NCI-H774 (cell line): ENCODE measurements at places on chromosomes 12 and 14.

- DNase-seq, result no peak
Measured at GRCh38 chr12:84128117-84128991, 784.2 kb downstream of the SLC6A15 start.

DNA sequence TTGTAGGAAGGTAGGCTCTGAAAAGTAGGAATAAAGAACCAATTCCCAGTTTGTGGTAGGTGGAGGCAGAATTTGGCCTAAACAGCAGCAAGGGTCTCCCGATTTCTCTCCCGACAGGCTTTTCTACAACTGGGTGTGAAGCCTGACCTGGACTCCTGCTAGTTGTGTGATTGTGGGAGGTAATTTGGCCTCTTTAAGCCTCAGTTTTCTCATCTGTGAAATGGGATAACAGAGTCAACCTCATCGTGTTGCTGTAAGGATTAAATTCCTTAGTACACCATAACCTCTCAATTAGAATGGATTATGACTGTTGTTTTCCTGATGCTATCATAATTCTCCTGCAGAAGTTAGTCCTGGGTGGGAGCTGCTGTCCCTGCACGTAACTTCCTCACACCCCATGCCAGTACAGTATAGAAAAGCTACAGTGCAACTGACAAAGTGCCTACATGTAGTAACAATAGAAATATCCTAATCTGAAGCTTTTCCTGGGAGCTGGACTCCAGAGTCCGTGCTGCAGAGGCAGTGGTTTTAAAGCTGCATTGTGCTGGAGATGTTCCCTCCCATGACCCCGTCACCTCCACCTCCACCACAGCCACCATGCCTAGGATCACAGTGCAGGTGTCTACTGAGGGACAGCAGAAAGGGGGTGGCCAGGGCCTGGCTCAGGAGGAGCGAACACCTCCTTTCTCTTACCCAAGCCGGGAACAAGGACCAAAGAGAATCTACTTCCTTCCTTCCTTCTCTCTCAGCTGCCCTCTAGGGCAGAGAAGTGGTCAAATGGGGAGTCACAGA lies 76.5 kb downstream of the FBXL14 start:
- DNase-seq, result no peak

DNA sequence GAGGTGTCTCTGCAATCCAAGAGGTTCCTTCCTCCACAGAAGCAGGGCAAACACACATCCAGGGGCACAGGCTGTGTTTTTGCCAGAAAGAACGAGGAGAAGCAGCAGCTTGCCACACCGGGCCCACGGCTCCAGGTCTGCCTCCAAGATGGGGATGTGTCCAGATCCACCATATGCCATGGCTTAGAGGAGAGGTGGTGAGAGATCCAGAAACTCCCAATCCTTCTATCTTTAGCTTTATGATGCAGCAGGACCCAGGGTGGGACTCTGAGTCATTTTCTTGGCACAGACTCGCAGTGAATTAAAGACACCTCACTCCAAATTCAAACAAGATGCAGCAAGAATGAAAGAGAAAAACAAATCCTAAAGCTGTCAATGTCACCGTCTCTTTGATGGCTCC lies 481.4 kb upstream of the TMEM132C start:
- DNase-seq, result no peak

DNA sequence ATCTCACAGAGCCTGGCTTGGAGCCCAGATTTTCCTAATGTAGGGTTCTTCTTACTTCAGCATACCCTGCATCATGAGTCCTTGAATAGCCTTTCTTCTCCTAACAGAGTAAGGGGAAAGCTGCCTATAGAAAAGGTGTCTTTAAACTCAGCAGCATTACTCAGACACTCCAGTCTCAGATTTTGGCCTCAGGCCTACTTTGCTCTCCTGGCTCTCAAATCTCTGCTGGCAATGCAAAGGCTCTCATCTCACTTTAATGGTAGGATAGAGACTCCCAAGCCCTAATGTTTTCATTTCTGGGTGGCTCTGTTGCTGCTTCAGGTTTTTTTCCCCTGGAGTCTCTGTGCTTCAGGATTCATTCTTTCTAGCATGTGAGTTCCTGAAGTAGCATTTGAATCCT lies 9.1 kb upstream of the NKX2-8 start:
- DNase-seq, result no peak

GRCh38 chr14:93946104-93946503 lies 19.0 kb downstream of the FAM181A start:
- DNase-seq, result no peak

DNA sequence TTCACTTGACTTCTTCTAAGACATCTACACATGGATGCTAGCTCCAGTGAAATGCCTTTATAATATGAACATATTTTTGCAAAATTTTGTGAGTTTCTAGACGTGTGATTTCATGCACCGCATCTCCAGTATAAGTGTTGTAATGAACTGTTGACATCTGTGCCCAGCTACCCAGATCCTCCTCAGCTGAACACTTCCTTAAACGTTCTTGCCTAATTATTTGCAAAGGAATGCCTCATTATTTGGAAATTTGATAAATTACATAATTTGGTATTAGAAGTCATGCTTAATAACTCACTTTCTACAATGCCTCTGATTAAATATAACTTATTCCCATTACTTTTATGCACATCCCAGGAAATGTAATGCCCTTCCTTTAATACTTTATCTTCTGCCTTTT lies 14.0 kb downstream of the OR11G2 start:
- DNase-seq, result no peak

DNA sequence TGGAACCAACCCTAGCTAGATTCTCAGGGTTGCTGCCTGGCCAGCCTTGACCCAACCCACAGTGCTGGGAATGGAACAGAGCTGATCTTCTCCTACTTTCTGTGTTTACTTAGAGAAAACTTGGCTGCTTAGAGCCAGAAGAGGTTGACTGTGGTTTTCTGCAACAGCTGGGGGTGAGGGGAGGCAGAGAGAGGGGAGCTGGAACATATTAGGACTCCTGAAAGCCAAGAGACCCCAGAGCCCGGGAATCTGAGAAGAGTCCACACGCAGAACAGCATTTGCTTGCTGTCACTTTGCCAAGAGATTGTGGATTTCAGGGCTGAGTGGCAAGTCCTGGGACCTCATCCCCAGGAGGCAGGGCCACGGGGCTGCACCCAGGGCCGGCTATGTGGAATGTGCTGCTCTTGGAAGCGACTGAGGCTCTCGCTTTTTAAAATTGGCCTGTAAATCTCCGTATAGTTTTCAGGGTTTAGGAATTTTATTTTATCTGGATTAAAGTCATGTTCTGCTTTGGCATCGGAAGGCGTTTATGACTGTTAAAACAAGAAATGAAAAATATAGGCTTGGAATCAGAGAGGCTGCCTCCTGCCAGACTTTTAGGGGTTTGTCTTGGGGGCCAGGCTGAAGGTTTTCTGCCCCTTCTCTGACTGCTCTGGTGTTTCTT lies 22.3 kb upstream of the MED13L start:
- DNase-seq, result no peak

- no peak for DNase-seq
Measured at GRCh38 chr12:21891751-21892217, 49.4 kb downstream of the ABCC9 start.

DNA sequence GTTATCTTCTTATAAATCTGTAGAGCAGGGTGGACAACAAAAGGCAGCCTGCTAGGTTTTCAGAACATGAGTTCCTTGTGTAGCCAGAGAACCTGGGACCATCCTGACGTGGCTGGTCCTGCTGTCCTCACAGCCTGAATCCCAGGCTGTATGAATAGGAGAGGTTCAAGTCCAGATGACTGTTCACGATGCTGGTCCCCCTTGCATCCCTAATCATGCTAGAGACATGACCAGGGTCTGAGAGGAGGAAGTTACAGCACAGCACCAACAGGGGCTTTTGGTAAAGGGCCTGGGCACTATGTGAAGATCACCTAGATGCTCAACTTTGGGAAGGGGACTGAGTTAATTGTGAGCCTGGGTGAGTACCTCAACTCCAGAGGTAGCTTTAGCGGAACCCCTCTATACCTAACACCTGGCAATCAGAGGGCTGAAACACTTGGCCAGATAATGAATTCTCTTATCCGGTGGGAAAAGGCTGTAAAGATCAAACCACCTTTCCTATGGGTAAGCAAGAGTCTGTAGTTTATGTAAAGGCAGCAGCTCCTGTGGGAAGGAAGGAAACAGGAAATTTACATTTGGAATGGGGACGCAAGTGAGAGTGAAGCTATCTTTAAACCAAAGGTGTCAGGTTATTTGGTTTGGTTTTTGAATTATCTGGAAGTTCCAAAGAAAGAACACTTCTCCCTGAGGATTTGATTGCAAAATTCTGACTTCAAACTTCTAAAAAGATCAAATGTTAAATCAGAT lies 112.8 kb downstream of the DAD1 start:
- no peak for DNase-seq

- no peak for DNase-seq
Measured at GRCh38 chr14:21933681-21934080, 260.1 kb upstream of the OR4E1 start.

DNA sequence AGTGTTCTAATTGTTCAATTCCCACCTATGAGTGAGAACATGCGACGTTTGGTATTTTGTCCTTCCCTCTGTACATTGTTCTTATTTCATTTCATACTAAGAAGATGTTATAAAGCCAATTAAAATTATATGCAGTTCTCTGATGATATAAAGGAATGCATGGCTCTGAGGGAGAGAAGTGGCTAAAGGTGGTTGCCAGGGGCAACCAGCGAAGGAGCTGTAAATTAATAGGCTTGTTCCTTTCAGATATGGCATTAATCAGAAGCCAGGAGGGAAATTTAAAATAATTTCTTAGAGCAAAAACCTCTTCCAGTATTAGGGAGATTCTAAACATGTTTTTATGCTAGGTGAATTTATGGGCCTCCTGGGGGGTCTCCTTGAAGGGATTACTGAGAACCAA lies 227.8 kb downstream of the TMEM117 start:
- DNase-seq, result no peak

DNA sequence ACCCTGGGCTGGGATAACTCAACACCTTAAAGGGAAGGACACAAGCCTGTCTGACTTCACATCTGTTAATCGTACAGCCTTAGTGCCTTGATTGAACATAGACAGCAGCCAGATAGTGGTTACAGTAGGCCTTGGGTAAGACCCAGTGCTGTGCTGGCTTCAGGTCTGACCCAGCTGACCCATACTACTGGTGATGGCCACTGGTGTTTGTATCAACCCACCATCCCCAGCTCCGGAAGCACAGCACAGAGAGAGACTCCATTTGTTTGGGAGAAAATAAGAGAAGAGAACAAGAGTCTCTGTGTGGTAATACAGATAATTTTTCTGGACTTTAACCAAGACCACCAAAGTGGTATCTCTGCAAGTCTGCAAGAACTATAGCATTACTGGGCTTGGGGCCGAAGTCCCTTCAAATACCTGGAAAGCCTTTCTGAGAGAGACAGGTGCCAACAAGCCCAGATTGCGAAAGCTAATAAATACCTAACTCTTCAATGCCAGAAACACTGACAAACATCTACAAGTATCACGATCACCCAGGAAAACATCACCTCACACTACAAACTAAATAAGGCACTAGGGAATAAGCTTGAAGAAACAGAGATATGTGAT lies 330.1 kb upstream of the GARIN2 start:
- DNase-seq, result no peak

DNA sequence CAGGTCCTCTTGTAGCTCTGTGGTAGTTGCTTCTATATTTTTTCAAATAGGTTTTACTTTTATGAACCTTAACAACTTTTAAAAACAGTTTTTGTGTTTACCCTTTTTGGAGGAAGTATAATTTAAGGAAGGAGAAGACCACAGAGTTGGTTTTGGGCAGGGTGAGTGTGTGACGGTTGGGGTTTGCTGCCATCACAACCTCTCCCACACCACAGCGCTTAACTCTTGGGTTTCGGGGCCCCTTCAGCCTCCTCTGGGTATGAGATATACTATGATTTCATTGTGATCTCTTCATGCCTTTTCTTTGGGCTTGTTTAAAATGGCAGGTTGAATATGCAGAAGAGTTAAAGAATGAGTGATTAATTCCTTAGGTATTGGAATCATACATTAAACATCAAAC lies 228.7 kb upstream of the CRY1 start:
- no peak for DNase-seq

GRCh38 chr12:74541074-74541473 lies 3.4 kb downstream of the ATXN7L3B start:
- no peak for DNase-seq

- no peak for DNase-seq
Measured at GRCh38 chr12:44960423-44960822, 84.3 kb upstream of the NELL2 start.

- DNase-seq, result no peak
Measured at GRCh38 chr12:85367936-85368335, 87.9 kb downstream of the ALX1 start.

GRCh38 chr12:67394550-67394949 lies 125.4 kb downstream of the CAND1 start:
- no peak for DNase-seq

DNA sequence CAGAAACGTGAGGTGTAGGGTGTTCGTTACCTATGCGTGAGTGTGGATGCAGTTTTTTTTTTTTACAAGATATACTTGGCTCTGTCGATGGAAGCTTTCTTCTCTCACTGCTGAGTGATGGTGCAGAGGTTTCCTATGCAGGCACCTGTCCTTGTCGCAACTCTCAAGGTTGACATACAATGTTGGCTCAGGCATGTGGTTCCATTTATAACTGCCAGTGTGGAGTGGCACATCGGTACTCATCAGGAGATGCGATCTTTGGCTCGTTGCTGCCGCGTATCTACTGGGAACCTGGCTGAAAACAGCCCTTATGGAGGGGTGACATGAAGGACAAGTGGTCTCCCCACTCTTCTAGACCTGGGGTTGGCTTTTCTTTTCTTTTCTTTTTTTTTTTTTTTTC lies 109.0 kb downstream of the ZNF664 start:
- no peak for DNase-seq

DNA sequence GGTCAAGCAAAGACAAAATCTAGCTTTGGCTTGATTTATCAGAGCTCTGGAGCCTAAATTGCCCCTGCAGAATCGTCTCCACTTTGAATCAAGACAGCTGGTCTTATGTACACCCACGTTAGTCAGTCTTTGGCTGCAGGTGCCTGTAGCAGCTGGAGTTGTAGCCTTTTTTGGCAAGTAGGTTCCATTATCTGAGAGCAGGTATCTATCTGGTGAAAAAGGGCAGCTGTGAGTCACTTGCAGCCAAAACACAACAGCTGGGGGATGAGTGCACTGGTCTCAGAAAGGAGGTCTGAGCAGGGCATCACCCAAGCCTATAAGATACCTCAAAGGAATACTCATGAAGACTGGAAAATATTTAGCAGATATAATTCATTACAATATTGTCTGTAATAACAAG lies 43.6 kb upstream of the KCNH5 start:
- DNase-seq, result peak; percentile 40

- DNase-seq, result no peak
Measured at GRCh38 chr14:103445806-103446205, 60.6 kb downstream of the MARK3 start.

DNA sequence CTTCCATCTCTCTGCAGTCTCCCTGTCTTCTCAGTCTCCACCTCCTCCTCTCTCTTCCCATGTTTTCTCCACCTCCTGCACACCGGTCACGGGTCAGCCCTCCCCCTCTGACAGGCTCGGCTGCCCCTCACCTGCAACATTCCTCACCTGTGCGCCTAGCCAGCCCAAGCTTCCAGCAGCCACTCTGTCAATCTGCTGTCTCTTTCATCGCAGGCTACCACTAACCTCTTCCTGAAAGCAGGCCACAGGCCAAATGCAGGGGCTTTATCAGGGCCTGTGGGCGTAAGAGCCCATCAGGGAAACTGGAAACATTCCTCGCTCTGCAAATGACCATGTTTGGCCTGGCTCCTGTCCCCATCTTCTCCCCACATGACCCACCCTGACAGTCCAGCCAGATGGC lies 34.5 kb downstream of the CMKLR1 start:
- DNase-seq, result no peak
